ENCODE measurements at places on chromosomes 13 and 19.
A peak's percentile ranks its signal among the peaks of the same experiment; 100 is the strongest.

- peak; percentile 42 for DNase-seq
These were observed 54.3 kb downstream of the SLAIN1 start for GRCh38 chr13:77751513-77752456.

- DNase-seq, result no peak
These were observed 140.2 kb upstream of the PCDH17 start for GRCh38 chr13:57491318-57491717.

GRCh38 chr13:48644141-48644540 is 9.6 kb upstream of the CYSLTR2 start:
- DNase-seq, result no peak

- no peak for DNase-seq
These were observed 53.6 kb downstream of the FAM216B start for GRCh38 chr13:42834946-42835345.

DNA sequence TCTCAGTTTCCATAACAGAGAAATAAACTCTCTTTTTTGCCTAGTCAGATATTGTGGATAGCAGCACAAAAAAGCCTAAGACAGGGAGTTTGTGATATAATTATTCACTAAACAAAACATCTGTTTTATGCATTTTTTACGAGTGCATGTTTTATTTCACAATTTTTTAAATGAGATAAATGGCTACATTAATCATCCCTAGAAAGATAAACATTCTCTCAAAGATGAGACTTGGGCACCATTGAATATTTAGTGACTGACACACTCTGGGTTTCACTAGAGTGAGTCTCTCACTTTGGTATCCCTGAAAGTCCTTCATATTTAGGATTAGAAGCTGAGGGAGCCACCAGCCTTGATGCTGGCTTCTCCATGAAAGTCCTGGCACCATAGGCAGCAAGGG is 74.3 kb upstream of the LRCH1 start:
- no peak for DNase-seq

DNA sequence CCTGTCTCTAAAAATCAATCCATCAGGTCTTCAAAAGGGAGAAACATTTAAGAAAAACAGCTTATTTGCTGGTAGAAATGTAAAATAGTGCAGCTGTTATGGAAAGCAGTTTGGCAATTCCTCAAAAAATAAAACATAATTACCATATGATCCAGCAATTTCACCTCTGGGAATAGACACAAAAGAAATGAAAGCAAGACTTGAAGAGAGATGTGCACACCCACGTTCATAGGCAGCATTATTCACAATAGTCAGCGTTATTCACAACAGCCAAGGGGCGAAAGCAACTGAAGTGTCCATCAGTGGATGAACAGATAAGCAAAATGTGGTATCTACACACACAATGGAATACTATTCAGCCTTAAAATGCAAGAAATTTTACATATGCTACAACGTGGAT is 45.1 kb upstream of the DOCK9 start:
- DNase-seq, result no peak

DNA sequence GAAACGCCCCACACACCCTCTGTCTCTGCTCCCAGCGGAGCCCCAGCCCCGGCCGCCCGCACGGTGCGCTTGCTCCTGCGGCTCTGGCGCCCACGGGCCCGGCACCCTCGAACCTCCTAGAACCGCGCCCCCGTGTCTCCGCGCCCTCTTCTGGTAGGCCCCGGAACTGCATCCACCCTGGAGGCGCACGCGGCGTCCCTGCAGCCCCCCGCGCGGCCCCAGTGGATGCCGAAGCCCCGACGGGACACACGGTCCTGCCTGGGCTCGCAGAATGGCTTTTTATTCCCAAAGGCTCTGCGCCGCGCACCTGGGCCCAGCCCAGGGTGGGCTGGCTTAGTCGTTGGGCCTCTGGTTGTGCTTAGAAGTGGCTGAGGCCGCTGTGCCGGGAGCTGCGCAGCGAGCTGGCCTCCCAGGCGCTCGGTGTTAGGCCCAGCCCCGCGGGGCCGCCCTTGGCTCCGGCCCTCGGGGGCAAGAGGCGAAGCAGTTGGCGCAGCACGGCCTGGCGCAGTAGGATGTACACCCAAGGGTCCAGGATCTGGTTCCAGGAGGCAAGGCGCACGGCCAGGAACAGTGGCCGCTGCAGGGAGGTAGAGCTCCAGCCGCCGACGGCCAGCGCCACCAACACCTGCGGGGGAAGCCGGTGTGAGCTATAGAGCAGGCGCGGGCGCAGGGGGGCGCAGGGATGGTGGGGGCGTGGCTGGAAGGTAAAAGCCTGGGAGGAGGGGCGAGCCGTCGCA is 2.8 kb downstream of the PTGER1 start:
- DNase-seq, result peak; percentile 87

GRCh38 chr13:43307221-43307920 is 284.0 kb downstream of the DNAJC15 start:
- no peak for DNase-seq

DNA sequence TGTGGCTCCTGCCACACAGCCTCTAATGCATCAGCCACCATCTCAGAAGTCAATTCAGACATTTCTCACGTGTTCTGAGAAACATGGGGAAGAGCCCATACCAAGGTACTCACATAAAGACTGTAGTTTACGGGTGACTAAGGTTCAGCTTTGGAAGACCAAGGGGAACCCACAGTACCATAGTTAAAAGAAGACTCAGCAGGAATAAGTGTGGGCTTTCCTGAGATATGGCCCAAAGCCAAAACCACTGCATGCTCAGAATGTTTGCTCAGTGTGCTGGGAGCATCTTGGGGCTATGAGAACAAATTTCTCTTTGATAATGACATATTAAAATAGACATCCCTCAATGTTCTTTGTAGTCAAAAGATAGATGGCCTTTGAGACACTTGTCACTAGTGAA is 283.8 kb downstream of the DCT start:
- no peak for DNase-seq

GRCh38 chr13:70874636-70875035 is 766.4 kb upstream of the KLHL1 start:
- no peak for DNase-seq

- no peak for DNase-seq
These were observed 9.2 kb downstream of the GJA3 start for GRCh38 chr13:20151612-20152011.

DNA sequence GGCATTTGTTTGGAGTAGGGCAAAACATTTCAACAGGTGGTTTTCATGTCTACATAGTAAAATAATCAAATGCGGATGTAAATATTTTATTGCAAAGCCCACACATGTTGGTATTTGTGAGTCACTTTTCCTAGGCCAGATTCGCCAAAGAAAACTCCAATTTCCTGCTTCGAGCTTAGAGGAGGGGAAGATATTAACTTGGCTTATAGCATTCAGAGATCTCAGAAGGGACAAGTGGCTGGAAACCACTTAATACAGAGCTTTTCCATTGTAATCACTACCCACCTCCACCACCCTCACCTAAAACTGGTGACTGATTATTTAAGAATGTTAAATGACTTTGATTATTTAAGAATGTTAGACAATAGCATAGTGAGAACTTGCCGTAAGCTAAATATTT is 530.6 kb upstream of the SPRY2 start:
- no peak for DNase-seq

GRCh38 chr19:35908010-35908441 is at the start of gene TYROBP:
TSS of gene TYROBP (minus strand) at chr19:35908295. CDS start at chr19:35908228, 67 bp downstream.
- no peak for DNase-seq

- DNase-seq, result no peak
These were observed 10.0 kb upstream of the CABP5 start for GRCh38 chr19:48053856-48054255.

GRCh38 chr13:109118521-109118920 is 489.1 kb downstream of the MYO16 start:
- DNase-seq, result no peak

- DNase-seq, result no peak
These were observed 193.1 kb downstream of the ZIC5 start for GRCh38 chr13:99778500-99778899.

DNA sequence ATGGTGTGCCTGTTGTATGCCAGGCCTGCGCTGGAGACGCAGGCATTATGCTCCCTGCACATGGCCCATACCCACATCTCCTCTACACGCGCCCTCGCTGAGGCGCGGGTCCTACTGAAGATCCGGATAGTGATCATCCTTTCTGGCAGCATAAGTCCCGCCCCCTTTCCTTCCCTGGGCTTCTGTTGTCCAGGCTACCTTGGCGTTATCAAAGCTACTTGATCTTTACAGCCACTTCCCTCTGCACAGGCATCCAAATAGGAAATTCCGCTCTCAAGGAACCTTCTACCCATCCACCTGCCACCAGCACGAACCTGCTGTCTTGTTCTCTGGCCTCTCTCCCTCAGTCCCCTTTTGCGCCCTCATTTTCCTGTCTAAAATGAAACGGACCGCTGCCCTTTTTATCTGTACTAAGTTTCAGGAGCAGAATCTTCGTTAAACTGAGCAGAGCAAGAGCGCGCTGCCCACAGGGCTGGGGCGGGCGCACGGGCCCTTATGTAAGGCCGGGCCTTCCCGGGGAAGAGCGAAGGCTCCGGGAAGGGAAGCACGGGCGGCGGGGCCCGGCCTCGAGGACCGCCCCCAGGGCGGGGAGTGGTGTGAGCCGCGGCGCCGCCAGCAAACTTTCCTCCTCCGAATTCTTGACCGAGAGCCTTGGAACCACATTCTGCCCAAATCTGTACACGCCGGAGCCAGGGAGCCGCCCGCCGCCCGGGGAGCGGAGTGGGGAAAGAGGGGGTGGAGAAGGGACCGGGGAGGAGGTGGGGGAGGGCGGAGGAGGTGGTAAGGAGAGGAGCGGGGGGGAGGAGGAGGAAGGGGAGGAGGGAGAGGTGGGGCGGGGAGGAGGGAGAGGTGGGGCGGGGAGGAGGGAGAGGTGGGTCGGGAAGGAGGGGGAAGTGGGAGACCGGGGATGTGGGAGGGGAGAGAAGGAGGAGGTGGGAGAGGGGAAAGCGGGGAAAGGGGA is 920 bp upstream of the UBE2L5 start:
- peak; percentile 71 for DNase-seq

- DNase-seq, result no peak
These were observed 17.4 kb upstream of the POMP start for GRCh38 chr13:28641600-28641926.

DNA sequence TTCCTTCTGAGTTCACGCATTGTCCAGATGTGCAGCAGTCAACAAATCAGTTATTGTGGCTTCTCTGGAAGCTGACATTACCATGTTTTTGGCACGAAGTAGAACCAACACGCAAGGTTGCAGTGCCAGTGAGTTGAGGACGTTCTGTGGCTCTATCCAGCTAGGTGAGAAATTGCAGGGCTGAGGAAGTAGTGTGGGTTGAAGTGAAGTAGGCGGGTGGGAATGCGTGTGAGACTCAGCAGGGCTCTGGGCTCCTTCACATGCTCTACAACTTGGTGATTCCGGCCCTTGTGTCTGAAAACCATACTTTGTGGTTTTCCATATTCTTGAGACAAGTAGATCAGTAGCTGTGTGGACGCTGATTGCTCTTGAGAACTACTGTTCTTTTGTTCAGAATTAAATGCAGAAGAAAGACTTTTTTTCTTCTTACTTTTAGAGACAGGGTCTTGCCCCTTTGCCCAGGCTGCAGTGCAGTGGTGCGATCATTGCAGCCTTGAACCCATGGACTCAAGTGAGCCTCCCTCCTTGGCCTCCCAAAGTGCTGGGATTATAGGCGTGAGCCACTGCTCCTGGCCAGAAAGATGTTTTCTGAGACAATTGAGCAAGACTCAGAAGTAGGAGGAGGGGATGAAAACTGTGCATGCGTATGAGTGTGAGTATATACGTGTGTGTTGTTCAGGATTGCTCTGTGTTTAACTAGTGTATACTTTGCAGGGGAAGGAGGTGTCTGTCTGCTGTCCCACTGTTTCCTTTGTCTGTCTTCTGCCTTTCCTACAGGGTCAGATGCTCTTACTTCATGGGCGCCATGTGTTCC is 46.2 kb downstream of the GATAD2A start:
- no peak for DNase-seq

DNA sequence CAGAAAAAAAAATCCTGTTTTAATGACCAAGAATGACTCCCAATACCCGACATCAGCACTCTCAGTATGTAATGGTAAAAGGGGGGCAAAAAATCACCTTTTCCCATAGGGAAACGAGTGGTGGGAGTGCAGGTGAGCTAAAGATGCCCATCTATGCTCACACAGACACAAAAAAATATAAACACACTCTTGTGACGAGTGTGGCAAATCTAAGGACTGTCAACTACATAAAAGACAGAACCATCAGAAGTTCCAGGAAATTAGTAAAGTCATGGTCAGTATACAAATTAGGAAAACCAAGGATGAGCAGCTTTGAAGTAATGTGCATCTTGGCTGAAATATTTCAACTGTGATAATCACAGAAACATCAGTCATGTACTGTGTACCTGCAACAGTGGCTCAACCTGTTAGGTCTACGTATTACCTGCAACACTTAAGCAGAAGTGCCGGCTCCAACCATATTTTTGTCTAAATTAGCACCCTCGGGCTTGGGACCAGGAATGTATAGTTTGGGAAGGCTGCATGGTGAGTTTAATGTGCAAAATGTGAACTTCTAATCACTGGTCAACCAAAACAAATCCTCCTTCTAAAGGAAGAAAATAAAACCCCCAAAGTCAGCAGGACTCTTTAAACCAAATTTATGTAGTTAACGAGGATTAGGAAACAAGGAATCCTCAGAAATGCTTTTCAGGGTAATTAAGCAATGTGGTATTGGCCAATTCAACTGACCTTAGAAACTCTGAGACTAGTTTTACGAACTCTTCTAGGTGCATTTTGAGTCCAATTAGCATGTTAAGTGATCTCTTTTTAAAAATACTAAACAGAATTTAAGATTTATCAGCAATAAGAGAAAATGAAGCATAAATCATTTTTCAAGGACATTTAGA is 24.3 kb downstream of the ANKRD10 start:
- no peak for DNase-seq

DNA sequence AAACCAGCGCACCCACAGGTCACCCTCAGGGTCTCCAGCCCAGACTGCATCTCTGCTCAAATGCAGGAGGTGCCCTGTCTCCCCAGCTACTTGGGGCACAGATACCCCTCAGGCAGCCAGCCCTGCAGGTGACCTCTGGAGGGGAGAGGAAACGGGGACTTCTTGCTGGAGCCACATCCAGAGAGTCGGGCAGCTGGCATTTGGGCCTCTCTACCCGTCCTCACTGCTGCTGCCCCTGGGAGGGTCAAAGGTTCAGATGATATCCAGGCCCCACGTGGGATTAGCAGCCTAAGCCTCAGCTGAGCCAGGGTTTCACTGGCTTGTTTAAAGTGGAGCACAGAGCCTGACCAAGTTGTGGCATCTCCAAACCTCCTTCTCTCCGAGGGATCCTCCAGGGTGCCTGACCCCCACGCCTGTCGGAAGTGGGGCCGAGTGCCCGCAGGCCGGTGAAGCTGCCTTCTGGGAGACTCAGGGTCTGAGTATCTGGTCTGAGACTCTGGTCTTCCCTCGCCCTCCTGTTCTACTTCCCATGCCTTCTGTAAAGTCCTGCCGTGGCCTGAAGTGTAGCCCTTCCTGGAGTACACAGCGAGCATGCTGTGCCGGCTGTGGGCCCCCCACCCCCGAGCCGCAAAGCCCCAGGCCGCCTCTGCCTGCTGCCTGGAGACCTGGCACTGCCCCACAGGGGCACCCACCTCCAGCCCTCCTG is 2.1 kb downstream of the RASA3 start:
- DNase-seq, result no peak
